Tongue (tissue), 3 donors: ENCODE measurements at places on chromosomes 7 and 10.

DNA sequence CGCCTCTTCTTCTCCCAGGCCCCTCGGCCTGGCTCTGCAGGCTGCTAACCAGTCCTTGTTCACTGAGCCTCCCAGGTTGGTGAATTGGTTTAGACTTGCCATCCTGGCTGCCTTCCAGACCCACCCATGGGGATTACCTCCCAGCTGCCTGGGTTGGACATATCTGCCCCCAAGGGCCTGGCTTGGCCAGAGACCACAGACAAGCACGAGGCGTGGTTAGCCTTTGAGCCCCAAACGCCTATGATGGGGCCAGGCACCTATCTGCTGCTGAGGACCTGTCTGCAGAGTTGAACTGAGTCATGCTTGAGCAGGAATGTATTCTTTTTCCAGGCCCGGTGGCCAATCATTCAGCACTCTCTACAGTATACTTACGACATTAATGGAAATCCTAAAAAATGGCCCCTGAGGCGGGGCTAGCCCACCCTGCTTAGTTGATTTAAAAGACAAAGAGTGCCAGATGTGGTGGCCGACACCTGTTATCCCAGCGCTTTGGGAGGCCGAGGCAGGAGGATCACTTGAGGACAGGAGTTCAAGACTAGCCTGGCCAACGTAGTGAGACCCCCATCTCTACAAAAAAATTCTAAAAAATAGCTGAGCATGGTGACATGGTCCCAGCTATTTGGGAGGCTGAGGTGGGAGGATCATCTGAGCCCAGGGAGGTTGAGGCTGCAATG is 361.5 kb downstream of the FRMD4A start:
- DNase-seq = no peak

- DNase-seq = peak; percentile 81
Observed at GRCh38 chr7:7732621-7733281, 14.3 kb upstream of the RPA3 start.

DNA sequence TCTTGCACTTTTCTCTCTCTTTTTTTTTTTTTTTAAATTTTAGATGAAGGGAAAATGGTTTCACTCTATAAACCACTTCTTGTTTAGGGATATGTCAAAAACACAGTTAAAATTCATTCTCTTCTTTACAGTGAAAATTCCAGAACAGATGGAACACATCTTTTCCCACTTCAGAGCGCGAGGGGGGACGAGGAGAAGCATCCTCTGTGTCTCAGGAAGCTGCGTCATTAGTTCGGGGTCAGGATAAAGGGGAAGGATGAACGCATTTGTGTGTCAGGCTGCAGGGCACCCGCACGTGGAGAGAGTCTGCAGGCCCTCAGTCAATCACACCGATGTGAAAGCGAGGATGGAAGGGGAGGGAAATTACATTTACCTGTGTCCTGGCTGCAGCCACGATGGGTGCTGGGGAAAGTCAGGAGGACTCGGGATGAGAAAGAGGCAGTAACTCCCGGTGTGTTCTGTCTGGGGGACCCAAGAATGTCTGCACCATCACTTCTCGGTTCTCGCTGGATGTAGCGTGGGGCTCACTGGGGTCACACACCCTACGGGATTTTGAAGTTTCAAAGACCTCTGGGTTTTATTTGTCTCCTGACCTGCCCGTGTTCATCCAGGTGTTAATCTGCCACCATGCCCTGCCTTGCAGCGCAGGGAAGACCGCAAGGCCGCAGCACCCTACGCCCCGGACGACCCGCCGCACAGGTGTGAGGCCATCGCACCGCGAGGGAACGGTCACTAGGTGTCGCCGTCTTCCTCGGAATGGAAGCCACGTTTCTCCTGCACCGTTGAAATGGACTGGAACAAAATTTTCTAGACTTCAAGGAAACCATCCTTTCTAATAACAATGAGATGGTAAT is 66.7 kb upstream of the PITRM1 start:
- DNase-seq = peak; percentile 74

GRCh38 chr7:158564663-158565035 is 23.0 kb downstream of the PTPRN2 start:
- DNase-seq = no peak

DNA sequence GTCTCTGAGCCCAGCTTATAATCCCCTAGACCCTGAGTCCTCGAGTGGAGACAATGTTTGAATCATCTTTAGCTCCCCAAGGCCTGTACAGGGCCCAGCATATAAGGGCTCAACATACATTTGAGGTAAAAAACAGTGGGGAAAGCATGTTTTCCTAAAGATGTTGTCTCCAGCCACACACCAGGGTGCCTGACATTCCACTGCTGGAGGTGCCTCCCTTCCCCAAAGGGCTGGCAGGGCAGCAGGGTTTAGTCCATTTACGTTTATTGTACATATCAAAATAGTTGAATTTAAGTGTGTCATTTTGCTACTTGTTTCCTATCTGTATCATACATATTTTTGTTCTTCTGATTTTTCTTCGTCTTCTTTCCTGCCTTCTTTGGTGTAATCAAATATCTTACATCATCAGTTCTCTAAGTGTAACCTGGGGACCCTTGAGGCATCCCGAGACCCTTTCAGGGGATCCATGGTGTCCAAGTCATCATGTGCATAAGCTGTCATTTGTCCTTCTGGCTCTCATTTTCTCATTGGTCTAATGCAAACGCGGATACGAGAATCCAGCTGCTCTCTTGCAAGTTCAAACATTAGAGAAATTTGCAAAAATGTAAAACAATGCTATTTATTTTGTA is 101.6 kb downstream of the PDGFA start:
- DNase-seq = no peak

DNA sequence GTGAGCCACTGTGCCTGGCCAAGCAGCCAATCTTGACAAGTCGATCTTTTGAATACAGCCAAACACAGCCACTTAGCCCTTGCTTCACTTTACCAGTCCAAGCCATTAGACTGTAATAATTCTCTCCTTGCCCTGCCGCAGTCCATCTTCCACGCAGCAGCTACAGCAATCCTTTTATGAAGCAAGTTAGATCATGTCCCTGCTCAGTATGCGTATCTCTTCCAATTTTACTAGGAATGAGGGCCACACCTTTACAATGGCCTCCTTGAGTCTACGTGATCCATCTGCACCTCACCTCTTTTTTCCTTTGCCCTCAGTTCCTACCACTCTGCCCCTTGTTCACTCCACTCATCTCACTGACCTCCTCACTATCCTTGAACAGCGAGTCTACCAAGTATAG is 22.2 kb downstream of the GSAP start:
- DNase-seq = no peak

DNA sequence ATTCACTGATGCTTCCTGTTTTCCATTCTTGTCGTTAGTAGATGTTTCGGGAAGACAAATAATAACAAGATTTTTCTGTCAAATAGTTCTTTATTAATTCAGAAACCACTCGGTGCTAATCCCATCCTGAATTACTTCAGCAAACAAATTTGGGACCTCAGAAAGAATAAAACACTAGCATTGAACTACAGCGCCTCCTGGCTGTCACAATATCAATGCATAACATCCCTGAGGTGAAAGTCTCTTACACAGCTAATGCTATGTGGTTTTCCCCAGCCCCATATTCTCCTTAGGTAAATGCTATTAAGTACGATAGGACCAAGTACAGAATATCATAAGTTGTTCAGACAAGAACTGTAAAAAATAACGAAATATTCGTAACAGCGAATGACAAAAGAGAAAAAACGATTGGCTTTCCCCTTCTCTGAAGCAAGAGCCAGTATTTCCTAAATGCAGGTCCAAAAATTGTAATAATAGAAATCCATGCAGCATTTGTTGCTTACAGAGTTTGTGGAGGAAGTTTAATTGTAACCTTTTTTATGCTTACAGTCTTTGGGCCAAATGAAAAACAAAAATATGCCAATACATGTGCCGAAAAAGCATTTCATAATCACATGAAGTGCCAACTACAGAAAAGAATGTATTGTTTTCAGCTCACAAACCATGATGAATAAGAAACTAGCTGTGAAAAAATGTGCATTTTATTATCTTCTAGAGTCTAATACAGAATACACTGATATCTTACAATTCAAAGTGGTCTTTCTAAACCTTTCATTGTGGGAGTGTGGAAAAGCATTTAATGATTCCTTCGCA is 47.3 kb downstream of the MYPN start:
- peak; percentile 87 for DNase-seq

DNA sequence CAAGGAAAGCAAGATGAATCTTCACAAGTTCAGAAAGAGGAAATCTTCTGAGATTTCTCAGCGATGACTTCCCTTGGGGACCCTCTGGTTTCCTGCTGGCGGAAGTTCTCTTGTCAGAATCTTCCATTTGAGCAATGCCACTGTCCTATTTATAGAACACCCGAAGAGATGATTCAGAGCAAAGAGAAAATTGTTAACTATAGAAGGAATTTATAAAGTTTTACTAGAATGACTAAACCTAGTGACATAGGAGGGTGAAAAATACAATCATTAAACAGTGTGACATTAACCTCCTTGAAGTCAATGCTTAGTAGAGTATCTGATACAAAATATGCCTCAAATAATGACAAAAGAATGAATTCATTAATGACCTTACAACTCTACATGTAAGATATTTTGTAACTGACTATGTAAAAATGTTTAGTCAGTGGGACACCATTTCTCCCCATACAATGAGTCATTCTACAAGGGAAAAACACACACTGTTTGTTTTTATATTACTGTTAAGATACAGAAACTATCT is 206.5 kb upstream of the CNTNAP2 start:
- DNase-seq = peak; percentile 1

- no peak for DNase-seq
Observed at GRCh38 chr10:91206427-91206826, 14.0 kb upstream of the PCGF5 start.

DNA sequence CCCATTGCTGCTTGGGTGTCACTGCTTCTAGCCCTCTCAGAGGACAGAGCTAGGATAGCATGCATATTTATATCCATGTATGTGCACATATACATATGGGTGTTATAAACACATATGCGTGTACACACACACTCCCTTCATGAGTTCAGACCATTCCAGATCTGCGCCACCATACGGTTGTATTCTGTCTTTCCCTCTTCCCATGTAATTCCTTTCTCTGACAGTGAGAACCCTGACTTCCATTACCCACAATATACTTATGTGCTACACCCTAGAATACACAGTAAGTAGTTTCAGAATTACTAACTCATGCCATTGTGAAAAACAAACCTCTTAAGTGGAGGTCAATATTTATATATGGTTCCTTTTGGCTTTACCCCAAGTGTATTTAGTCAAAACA is 116.6 kb upstream of the SAMD8 start:
- no peak for DNase-seq

GRCh38 chr7:47448971-47449370 is 132.9 kb downstream of the TNS3 start:
- DNase-seq = no peak

GRCh38 chr10:12617191-12618175 is 268.1 kb downstream of the CAMK1D start:
- no peak for DNase-seq

DNA sequence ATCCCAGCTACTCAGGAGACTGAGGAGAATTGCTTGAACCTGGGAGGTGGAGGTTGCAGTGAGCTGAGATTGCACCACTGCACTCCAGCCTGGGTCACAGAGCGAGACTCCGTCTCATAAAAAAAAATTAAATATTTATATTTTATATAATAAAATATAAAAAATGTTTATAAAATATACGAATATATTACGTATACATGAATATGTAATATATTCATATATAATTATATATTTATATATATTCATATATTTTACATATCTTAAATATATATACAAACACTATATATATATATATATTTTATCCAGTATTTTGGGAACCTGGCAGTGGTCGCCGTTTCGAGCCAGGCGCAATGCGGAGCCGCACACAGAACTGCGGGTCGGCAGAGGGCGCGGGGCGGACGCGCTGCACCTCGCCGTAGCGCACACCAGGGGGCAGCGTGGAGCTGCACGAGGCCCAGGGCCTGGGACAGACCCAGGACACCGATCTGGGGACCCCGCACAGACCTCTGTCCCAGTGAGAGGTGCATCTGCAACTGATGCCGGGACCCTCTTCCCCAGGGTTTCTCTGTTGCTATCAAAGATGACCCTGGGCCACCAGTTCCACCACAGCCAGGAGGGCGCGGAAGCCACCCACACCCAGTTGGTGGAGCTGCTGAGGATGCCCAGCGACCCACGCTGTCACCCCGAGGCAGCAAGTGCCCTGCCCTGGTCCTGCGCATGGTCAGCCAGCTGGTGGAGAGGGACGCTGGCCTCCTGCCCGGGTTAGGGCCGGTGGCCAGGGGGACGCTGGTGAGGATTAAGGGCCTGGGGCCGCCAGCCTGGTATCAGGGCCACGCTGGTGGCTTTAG is 22.7 kb downstream of the AP5Z1 start:
- peak; percentile 63 for DNase-seq

DNA sequence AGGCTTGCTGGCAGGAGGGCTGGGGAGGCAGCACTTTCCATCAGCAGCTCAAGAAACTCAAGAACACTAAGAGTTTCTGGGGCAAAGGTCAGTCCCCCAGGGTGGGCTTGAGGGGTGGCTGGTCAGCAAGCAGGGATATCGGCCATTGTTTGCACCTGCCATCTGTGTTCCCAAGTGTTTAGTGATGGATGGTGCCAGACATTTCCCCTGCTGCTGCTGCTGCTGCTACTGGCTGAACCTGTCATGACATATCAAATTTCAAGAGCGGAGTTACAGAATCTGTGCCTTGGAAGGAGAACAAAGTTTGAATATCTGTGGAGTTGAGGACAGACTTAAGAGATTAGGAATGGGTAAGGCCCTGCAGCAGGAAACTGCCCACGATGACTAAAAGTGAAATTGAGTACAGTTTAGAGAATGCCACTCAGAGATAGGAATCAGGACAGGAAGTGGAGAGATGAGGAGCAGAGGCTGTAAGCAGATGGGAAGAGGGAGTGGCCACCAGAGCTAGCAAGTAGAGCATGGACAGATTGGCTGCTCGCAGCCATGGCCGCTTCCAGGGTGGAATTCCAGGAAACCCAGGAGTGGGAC is 39.2 kb upstream of the PPP1R3C start:
- DNase-seq = peak; percentile 74

- DNase-seq = no peak
Observed at GRCh38 chr10:5915451-5915850, 25.4 kb downstream of the FBH1 start.

GRCh38 chr7:1733206-1733907 is 63.3 kb downstream of the ELFN1 start:
- DNase-seq = peak; percentile 34

- DNase-seq = no peak
Observed at GRCh38 chr10:62225362-62225761, 43.3 kb downstream of the RTKN2 start.
